Stimulated activated CD4-positive, alpha-beta T cell treated with anti-CD3 and anti-CD28 coated beads, Interleukin-12 subunit alpha, Interleukin-12 subunit beta, amount 100 ng/mL, for 4 hours (primary cell): ENCODE measurements at places on chromosomes 1 and 21.

- DNase-seq = no peak
These were observed 97.2 kb upstream of the KCNK1 start for GRCh38 chr1:233516732-233517131.

- DNase-seq = no peak
These were observed 21.9 kb downstream of the UBASH3A start for GRCh38 chr21:42425591-42425990.

GRCh38 chr1:243849421-243850201, 432 bp downstream of the AKT3 start:
- peak; percentile 74 for DNase-seq

GRCh38 chr21:42042651-42043050, 28.5 kb upstream of the UMODL1 start:
- no peak for DNase-seq

DNA sequence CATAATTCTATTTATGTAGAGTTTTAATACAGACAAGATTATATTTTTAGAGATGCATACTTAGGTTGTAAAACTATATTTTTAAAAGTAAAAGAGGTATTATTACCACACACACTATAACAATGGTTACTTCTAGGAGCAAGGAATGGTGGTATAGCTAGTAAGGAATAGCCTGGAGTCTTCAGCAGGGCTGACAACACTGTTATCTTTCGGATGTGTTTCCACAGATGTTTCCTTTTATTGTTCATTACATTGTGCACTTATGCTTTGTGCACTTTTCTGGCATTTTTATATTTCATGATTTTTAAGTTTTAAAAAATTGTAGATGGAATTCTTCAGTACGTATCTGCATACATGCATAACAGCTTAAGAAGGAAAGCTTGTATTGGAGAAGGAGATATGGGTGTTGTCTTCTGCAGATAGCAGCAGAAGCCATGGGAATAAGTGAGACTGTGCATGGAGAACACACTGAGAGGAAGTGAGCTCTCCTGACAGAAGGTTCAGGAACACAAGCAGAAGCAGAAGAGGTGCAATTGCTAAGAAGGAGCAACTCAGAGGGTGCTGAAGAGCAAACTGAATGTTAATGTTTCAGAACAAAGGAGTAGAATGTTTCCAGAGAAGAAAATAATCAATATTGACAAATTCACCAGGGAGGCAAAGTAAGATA, 91.8 kb downstream of the UCHL5 start:
- DNase-seq = no peak

GRCh38 chr1:232471250-232471649, 158.7 kb downstream of the SIPA1L2 start:
- no peak for DNase-seq

DNA sequence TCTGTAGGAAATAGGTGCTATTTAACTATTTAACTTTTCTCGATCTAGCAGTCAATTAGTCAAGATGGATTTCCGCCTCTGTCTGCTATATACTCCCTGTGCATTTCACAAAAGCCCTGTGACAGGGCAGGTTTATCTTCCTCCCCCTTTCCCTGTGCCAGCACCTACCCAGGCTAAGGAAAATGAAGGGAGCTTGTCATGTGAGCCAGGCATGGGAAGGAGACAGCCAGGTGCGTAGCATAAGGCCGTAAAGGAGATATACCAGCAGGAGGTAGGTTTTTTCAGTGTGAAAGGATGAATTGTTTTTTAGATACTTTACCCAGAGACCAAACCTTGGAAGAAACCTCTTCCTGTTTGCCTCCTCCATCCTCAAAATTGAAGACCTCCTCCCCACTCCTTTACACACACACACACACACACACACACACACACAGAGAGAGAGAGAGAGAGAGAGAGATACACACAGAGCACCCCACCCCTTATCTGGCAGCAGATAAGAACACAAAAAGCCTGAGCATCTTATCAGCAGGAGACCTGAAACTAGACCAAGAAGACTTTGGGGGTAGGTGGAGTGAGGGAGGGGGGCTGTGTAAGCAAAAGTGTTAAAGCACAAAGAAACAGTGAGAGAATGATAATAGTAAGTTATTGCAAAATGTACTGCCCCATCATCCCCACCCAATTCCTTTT, 12.0 kb upstream of the TARBP1 start:
- DNase-seq = no peak

GRCh38 chr1:231934797-231935196, 308.2 kb downstream of the DISC1 start:
- no peak for DNase-seq

GRCh38 chr1:97337250-97338030, 583.4 kb downstream of the DPYD start:
- DNase-seq = no peak

DNA sequence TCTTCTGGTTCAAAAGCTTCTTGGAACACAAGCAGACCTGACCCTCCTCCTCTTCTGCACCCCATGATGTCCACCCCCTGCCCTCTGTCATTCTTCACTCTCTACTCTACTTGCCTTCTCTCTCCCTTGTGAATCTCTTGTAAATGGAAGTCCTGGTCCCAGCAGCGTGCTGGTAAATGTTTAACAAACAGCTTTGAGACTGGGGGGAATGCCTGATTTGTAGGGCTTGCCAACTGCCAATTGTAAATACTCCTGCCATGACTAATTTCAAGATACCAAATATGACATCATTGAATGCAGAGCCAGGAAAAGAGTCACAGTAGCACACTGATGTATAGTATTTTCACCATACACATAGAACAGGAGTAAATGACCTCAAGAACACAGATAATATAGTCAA, 40.9 kb upstream of the LRRN2 start:
- no peak for DNase-seq

DNA sequence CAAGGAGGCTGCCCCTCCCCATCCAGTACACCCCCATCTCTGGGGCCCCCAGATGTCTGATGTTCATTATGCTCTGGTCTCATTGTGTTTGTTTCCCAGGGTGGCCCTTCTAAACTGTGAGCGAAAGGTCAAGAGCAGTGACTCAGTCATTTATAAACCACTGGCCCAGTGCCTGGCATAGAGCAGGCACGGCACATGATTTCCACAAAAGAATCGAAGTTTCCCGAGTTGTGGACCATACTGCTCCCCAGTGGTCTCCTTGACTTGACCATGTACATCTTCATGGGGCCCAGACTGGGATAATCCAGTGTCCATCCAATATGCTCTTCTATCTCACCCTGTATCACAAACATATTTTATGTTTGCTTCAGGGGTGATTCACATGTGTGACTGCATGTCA, 153.3 kb downstream of the NR5A2 start:
- no peak for DNase-seq
